ENCODE measurements at places on chromosomes 4 and X.

- no peak for DNase-seq
These were observed 47.9 kb downstream of the ZNF827 start for GRCh38 chr4:145890689-145891088.

DNA sequence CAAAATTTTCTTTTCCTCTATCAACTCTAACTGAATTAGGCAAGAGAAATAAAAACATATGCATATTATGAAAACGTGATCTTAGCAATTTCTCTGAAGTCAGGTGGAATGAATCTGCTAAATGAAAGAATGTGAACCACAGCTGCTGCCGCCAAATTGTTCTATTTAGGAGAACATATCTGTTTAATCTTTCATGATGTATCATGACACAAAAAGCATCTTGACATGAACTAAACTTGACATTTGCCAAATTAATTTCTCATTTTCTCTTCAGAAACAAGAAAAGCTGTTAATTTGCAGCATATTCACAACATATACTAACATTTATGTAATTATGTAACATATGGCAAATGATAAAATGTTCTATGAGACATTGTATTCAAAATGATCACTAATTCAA lies 1237.9 kb downstream of the TECRL start:
- no peak for DNase-seq

DNA sequence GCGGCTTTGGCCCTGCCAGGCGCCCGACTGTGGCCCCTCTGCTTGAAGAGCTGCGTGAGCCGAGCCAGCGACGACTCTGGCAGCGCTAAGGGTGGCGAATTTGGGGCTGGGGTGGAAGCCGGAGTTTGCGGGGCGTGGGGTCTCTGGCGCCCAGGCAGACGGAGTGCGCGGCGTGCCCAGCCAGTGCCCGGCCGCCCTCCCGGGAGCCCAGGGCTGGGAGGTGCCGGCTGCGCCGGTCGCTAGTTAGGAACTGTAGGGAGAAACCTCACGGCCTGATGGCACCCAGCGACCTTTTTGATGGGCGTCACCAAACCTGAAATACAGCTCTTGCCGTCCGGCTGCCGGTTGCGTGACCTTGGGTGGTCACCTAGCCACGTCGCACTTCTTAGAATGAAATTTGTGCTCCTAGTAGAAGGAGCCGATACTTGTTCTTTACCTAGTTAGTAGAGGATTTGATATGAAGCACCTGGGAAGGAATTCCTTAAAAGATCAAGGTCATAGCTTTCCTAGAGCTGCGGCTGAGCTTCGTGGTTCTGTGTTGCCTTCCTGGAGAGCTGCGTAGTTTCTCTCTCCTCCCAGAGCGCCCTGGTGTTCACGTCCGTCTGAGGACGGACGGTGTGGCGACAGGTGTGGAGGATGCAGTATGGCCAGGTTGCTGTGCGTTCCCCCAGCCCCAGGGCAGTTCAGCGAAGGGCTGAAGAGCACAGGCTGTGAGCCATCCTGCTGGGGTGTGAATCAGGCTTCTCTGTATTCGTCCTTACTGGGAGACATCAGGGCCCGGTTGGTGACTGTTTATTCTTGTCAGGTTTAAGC lies 680 bp downstream of the MAEA start:
- DNase-seq, result no peak

DNA sequence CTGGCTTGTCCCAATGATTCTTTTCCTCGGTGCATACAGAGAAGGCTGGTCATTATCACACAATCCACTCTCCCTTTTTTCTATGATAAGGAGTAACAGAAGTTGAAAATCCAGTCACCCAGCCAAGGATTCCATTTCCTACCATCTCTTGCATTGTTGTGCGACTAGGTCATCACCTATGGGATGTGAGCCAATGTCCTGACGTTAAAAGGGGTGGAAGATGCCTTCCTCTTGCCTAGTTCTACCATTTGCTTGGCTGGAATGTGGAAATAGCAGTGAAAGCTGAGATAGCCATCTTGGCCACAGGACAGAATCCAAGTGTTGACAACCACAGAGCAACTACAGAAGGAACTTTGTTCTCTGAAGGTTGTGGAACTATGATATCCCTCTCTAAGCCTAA lies 132.2 kb upstream of the KIT start:
- DNase-seq, result no peak

GRCh38 chrX:14607446-14607985 lies 78.2 kb downstream of the GLRA2 start:
- DNase-seq, result no peak

DNA sequence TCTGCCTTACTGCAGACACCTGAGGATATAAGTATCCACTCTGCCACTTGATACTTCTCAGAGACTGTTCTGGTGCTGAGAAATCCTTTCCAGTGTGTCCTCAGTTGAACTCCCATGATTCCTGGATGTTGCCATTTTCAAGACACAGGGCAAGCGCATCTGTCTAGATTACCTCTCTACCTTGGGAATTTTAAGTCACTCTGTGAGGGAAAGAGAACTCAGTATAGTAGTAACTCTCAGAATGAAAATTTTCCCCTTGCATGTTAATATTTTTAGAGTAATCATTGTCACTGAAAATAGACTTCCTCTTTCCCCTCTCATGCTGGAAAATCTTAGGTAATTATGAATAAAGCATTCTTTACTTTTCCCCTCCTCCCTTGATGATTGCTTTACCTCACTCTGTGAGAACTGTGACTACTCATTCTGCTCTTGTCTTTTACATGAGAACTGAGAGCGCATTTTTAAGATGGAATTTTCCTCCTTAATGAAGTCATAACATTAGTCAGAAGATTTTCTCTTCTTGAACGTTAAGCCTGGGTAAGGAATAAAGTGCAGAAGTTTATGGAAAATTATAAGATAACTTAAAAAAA lies 45.0 kb downstream of the TET2 start:
- DNase-seq, result no peak

GRCh38 chr4:20451986-20452385 lies 200.3 kb downstream of the SLIT2 start:
- no peak for DNase-seq

GRCh38 chr4:72442715-72443114 lies 126.3 kb downstream of the ADAMTS3 start:
- DNase-seq, result no peak

DNA sequence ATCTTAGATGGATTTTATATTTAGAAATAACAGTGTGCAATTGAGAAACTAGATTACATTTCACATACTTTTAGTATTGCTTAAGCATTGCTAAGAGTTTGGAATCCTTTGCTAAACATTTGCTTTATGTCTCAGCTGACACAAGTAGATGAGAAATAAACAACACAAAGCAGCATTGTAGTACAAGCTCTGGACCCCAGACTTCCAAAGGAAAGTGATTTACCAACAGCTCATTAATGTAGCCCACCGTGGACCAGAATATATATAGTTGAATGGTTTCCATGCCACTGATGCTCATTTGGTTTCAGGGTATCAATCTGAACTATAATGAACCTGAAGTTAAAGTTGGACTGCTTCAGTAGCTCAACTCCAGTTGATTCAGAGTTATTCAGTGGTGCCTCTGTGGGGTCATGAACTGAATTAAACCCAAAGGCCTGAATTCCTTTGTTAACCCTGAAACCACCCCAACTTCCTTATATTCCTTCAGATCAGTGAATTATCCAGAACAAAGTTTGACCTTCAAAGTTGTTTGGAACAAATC lies 132.1 kb upstream of the NEIL3 start:
- no peak for DNase-seq

GRCh38 chr4:184417802-184418511 lies 56.4 kb downstream of the IRF2 start:
- no peak for DNase-seq

DNA sequence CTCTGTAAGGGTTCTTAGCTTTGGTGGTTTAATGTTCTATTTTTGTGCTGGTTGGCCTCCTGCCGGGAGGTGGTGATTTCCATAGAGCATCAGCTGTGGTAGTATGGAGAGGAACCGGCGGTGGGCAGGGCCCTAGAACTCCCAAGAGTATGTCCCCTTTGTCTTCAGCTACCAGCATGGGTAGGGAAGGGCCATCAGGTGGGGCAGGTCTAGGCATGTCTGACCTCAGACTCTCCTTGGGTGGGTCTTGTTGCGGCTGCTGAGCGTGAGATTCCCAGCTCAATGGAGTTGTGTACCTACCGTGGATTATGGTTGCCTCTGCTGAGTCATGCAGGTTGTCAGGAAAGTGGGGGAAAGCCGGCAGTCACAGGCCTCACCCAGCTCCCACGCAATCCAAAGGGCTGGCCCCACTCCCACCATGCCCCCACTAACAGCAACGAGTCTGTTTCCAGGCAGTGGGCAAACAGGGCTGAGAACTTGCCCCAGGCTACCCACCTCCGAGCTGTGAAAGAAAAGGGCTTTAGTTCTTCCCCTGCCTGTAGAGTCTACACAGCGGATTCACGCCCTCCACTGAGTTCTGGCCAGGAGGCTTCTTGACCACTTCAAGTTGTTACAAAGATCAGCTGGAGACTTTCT lies 235.9 kb downstream of the RPA4 start:
- no peak for DNase-seq

DNA sequence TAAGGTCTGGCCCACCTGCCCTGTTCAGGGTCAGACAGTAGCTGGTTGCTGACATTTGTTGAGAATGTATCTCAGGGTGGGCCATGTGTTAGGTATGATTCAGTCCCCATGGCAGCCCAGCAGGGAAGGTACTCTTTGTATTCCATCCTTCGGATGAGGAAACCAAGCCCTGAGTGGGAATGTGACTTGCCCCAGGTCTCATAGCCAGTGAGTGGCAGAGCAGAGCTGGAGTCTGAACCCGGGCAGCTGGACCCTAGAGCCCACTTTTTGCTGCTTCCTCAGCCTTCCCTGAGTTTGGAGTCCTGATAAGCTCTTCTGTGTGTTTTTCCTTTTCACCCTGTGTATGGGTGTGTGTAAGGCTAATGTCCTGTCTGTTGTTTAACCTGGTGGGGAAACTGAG lies 21.6 kb upstream of the UBA1 start:
- DNase-seq, result no peak

GRCh38 chr4:2910409-2910808 lies 52.8 kb downstream of the NOP14 start:
- DNase-seq, result no peak

GRCh38 chr4:92334716-92335350 lies 31.1 kb downstream of the GRID2 start:
- no peak for DNase-seq

DNA sequence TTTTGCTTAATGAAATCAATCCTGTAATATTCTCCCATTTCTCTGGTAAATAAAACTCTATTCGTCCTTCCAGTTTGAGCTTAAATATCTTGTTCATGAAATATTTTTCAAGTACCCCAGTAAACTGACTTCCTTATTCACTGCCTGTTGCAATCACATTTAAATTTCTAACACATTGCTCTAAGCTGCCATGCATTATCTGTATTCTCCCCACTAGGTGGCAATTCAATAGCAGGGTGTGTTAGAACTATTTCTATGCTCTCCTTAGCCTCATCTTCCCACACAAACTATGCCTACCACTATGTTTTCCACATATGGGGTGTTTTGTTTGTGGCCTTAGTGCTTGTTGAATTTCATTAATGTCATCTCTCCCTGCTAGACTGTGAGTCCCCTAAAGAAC lies 377.1 kb upstream of the HS3ST1 start:
- no peak for DNase-seq

DNA sequence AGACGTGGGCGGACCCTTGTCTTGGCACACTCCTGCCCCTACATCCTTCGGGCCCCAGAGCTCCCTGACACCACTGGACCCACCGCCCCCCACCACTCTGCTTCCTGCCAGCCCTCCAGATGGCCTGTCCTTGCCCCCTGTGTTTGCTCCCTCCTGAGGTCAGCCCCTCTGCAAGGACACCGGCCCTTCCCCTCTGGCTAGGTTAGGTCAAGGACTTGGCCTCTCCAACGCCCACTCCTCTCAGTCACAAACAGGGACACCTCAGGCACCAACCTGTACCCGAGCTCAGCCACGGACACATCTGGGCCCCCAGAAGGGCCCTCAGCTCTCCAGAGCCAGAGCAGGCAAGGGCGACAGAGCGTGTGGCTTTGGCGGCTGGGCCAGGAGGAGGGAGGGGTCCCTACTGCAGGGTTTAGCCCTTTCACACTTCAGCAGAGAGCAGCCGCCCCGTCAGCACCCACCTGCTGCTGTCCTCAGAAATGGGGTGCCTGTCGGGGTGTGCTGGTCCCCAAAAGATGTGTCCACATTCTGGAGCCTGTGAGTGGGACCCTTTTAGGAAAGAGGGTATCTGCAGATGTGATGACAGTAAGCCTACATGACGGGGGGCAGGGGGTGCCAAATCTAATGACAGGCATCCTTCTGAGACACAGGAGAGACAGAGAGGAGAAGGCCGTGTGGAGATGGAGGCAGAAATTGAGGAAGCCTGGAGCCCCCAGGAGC lies 23.5 kb upstream of the DUSP9 start:
- DNase-seq, result no peak

- DNase-seq, result no peak
These were observed 14.0 kb upstream of the ART3 start for GRCh38 chr4:76060506-76060905.

DNA sequence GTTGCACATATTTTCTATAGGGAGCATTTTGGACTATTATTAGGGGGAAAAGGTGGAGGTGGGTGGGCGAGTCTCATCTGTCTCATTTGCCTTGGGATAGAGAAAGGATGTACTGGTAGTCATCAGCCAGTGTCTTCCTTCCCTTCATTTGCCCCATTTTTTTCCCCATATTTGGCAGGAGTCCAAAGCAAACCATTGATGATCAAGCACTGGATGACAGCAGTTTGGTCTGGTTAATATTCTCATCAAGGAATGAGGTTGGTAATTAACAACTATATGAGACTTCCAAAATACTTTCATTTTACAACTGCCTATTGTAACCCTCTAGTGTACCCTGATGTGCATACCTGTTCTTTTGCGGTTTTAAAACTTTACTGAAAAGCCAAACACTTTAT lies 22.6 kb upstream of the IGFBP7 start:
- no peak for DNase-seq

DNA sequence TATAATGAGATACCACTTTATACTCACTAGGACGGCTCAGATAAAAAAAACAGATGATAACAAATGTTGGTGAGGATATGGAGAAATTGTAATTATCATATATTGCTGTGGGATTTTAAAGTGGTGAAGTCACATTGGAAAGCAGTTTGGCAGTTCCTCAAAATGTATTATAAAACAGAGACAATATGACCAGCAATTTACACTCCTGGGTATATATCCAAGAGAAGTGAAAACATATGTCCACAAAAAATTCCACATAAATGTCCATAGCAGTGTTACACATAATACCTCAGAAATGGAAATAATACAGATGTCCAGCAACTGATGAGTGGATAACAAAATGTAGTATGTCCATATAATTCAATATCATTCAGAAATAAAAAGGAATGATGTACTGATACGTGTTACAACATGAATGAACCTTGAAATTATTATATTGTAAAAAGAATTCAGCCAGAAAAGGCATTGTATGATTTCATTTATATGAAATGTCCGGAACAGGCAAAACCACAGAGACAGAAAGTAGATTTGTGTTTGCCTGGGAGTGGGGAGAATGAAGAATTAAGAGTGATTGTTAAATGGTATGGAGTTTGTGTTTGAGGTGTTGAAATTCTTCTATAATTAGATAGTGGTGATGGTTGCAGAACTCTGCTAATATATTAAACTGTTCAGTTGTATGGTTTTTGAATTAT lies 220.9 kb downstream of the SLC7A11 start:
- DNase-seq, result no peak

All from activated T-helper 2 cell treated with anti-CD3 and anti-CD28 coated beads, Interferon-gamma antibody, Interleukin-2, Interleukin-4, amounts not matched to agents 10 μg/mL and 5 μg/mL and 100 μg/mL, durations not matched to agents 14 hours and 24 hours and 36 hours (primary cell).